Eye (tissue), 1 donor: ENCODE measurements at places on chromosomes 4 and X.
A peak's percentile ranks its signal among the peaks of the same experiment; 100 is the strongest.

DNA sequence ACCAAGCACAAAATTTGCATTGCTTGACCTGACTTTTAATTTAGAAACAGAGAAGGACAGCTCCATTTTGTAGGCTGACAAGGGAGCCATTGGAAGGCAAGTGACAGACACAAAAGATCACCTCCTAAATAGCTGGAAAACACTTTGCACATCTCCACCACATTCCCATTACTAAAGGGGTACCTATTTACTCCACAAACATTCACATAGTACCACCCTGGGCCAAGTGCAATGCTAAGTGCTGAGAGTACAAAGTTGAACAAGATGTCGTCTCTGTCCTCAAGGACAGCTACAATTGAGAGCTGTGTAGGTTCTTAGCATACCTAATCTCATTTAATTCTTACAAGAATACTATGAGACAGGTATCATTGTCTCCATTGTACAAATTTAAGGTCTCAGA, 152.8 kb upstream of the GPC4 start:
- no peak for DNase-seq

DNA sequence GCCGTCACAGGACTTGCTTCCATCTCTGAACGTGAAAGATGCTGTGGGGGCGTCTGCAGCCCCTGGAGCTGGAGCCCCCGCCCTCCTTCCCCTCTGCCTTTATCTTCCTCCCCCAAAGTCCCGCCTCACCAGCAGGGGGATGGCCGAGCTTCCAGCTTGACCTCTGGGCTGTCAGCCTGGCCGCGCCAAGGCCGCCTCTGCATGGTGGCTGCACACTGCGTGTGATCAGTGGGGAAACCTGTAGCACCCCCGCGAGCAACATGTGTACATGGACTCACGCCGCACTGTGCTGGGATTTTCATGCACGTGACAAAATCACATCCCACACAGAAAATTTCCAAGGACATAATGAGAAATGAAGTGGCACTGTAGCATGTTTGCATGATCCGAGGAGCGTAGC, 26.5 kb upstream of the PSAPL1 start:
- DNase-seq = peak; percentile 67

GRCh38 chrX:114797494-114797893, 213.6 kb downstream of the HTR2C start:
- no peak for DNase-seq

GRCh38 chr4:143348233-143349077, 11.8 kb downstream of the GAB1 start:
- DNase-seq = no peak

GRCh38 chr4:16120720-16121119, 36.9 kb upstream of the PROM1 start:
- no peak for DNase-seq

DNA sequence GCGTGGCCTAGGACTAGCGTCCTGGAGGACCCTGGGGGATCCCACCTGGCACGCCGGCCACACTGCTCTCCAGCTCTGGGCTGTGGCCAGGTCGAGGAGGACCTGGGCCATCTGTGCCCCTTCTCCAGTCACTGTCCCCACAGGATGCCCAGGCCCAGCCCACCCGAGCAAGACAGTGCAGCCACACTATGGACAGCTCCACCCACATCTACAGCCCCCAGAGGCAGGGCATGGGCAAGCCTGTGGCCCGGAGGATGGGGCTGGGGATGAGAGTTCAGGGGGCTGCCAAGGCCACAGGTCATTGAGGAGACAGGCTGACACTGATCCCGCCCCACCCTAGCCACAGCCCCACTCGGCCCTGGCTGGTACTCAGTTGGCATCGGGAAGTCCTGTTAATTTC, 30.3 kb downstream of the FAM53A start:
- DNase-seq = no peak

DNA sequence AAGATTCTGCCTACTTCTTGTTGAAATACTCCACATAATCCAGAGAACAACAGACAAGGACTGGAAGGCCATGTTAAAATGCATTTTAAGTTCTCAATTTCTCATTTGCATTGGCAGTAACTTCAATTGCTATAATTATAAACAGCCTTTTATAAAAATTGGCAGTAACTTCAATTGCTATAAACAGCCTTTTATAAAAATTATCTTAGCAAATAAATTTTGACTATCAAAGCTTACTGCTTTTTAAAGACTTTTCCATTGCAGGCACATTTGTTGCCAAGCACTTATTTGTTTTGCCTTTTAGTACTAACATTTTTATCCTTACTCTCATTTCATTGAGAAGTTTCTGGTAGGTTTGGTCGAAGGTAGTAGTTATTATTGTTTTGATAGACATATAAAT, 17.8 kb downstream of the SCFD2 start:
- DNase-seq = no peak

DNA sequence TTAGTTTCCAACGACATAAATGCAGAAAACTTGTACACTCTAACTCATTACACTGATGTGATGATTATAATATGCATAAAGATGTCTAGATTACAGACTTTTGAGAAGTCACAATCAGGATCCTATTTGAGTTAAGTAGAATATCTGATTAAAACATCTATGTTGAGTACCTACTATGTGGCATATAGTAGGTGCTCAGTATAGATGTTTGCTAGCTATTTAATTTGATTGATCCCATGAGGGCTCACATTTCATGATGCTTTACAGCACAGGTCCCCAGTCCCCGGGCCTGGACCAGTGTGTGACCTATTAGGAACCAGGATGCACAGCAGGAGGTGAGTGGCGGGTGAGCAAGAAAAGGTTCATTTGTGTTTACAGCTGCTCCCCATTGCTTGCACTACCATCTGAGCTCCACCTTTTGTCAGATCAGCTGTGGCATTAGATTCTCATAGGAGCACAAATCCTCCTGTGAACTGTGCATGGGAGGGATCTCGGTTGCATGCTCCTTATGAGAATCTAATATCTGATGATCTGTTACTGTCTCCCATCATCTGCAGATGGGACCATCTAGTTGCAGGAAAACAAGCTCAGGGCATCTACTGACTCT, 33.0 kb upstream of the CXCL8 start:
- no peak for DNase-seq

DNA sequence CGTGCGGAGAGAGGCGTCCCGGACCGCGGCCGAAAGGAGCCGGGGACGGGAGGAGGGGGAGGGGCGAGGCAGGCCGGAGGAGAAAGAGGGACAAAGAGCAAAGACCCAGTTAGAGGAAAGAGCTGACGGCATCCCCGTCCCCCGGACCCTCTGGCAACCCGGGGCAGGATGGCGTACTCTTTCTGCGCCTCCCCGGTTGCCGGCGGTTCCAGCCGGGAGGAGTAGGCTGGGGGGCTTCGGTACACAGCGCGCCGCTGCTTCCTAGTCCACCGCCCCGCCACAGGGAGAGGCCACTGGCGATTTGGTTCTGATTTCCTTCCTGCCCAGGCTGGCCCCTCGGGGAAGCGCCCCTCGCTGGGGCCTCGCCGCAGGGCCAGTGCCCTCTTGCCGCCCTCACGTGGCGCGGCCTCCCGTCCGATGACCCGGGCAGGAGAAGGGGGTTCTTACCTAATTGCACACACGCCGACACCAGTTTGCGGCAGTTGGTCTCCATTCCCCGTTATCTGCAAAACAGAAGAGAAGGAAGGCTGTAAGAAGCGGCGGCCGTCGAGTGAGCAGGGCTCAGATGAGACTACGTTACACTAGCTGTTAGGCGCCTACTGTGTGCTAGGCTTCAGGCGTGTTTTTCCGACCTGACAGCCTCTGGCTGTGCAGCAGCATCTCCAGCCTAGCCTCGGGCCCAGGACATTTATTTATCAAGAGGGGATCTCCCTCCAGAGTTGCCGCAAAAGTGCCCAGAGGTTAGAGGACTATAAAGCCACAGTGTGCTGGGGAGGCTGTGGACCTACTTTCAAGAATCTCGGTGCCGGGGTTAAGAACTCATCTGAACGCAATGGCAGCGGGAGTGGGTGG, 9.9 kb upstream of the PITX2 start:
- DNase-seq = no peak

- DNase-seq = no peak
Observed at GRCh38 chr4:32830160-32830559, 2110.0 kb downstream of the PCDH7 start.

GRCh38 chr4:168538632-168539031, 41.8 kb downstream of the PALLD start:
- no peak for DNase-seq

DNA sequence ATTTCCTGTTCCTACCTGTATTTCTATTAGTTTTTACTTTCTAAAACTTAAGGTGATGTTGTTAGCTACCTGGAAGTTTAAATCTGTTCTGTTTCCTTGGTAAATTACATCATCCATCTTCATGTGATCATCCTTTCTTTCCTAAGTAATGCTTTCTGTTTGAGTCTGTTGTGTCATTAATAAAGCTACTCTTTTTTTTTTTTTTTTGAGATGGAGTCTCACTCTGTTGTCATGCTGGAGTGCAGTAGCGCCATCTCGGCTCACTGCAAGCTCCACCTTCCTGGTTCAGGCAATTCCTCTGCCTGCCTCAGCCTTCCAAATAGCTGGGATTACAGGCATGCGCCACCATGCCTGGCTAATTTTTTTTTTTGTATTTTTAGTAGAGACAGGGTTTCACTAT, 73.3 kb downstream of the FIP1L1 start:
- no peak for DNase-seq
